ENCODE measurements at places on chromosomes 2 and 18. TPM values are rescaled to one million over a fixed set of nuclear protein-coding genes. Genes with fewer than 3 reads are reported as not detected.

DNA sequence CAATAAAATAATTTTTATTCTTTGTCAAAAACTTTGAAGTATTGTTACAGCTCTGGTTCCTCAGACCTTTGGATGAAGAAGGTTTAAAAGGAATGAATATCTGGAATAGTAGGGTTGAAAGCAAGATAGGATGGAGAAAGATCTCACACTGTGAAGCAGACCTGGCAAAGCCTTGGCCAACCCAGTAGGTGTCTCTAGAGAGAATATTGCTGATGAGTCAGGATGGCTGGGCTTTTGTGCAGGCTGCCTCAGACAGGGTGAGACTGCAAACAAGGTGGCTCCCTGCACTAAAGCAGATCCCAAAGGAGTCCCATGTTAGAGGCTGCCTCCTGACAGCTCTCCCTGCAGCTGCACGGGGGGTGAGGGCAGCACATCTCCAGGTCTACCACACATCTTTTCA is 226.0 kb upstream of the ITGA4 start:
- no peak for DNase-seq

- DNase-seq = no peak
Observed at GRCh38 chr18:577643-578375, 2.4 kb upstream of the CETN1 start.

DNA sequence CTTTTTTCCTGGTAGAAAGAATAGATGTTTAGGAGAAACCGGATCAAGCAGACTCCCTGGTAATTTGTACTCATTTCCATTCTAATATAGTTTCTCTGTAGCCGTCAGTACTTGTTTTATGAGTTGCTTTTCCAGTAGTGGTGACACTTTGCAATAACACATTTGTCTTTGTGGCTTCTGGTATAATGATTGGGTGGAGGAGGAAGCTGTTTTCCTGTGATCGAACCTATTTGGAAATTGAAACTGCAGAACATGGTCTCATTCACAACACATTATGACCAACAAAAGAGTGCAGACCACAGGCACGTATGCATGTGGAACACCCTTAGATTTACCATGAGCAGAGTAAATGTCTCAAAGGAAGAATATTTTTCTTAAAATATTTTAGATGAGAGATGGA is 7.6 kb upstream of the SERPINB12 start:
- no peak for DNase-seq

The CFC1 gene
- total RNA-seq = not detected

The DGUOK gene
- total RNA-seq = 110 TPM

The FAM237A gene
- not detected for total RNA-seq

The IL18R1 gene
- 2.8 TPM for total RNA-seq
